ENCODE measurements at places on chromosomes 12 and 14.

DNA sequence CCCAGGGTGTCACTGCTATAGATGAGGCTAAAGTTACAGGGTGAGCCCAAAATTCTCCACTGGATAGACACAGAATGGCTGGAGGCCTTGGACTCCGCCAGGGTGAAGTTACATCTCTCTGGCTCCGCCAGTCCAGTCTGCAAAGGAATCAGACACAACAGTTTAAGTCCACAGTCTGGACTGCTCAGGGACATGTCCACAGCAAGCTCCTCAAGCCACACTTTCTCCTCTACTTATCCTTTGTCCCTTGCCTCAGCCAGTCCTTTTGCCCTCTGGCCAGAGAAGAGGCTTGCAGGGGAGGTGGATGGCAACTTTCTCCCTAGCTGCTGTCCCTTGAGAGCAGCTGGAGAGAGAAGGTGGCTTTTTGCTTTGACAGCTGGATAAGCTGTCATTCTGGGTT lies 28.0 kb downstream of the PTPRB start:
- DNase-seq, result no peak

GRCh38 chr12:106774808-106775524 lies 484 bp downstream of the RIC8B start:
- DNase-seq, result no peak

- no peak for DNase-seq
These were observed 145.8 kb downstream of the TSPAN9 start for GRCh38 chr12:3222979-3223378.

GRCh38 chr12:64102339-64102738 lies 119.8 kb downstream of the KICS2 start:
- no peak for DNase-seq

- no peak for DNase-seq
These were observed 24.2 kb upstream of the CORO1C start for GRCh38 chr12:108755481-108755880.

DNA sequence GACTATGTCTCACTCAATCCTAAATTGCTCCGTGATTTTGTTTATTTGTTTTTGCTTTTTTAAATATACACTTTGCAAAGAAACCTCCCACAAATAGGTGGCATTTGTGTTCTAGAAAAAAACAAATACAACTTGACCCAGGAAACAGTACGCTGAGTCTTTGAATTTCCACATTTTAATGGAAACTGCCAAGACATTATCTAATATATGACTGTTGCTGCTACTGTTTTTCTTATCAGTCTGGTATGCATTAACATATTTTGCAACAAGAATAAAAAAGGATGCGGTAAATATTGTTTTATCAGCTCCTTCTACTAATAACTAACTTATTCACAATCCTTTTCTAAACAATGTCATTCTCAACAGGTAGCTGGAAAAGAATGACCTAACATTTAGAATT lies 187.4 kb downstream of the LRIG3 start:
- DNase-seq, result no peak

DNA sequence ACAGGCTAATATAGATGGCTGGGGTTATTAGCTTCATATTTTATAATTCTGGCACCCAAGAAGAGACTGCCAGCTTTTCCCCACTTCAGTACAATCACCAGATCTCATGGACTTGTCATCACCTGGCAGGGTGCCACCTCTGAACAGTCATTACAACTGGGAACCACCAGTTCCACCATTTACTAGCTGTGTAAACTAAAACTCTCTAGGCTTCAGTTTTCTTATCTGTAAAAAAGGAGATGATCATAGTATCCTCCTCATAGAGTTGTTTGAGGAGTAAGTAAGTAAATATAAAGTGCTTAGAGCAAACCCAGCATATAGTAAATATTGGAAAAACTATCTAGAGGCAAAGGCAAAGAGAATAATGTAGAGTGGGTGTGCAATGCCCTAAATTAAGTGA lies 19.3 kb downstream of the CPNE8 start:
- DNase-seq, result peak; percentile 58

GRCh38 chr12:5989621-5990020 lies 44.6 kb upstream of the ANO2 start:
- DNase-seq, result no peak

DNA sequence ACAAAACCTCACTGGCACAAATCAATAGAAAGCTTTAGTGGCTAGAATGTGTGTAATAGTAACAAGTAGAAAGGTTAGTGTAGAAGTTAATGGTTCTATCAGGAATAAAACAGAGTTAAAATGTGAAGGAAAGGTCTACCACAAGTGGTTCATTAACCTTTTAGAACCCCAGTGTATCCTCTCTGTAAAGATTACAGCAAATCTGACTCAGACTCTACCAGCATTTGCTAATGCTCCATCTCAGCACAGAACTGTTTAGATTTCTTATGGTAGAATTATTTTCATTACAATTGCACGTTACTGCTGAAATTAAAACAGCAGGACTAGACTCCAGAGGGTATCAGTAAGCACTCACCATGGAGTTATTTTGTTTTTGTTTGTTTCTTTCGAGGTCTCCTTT lies 609.0 kb upstream of the LMO3 start:
- DNase-seq, result no peak

DNA sequence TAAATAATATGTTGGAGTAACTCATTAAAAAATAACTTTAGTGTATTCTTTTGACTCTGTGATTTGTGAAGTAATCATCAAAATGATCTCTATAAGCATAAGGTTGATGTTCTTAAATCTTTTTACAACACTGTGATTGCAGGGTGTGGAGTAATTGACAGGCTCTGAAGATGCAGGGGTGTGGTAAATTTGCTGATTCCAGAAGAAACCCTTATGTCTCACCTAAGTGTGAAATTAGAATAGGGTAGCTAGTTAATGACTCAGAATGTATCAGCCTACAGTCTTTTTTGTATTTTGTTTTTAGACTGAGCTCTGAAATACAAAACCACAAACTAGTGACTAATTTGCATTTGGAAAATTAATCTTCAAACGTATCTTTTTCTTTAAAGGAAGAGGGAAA lies 5.9 kb downstream of the PRPF39 start:
- DNase-seq, result no peak

DNA sequence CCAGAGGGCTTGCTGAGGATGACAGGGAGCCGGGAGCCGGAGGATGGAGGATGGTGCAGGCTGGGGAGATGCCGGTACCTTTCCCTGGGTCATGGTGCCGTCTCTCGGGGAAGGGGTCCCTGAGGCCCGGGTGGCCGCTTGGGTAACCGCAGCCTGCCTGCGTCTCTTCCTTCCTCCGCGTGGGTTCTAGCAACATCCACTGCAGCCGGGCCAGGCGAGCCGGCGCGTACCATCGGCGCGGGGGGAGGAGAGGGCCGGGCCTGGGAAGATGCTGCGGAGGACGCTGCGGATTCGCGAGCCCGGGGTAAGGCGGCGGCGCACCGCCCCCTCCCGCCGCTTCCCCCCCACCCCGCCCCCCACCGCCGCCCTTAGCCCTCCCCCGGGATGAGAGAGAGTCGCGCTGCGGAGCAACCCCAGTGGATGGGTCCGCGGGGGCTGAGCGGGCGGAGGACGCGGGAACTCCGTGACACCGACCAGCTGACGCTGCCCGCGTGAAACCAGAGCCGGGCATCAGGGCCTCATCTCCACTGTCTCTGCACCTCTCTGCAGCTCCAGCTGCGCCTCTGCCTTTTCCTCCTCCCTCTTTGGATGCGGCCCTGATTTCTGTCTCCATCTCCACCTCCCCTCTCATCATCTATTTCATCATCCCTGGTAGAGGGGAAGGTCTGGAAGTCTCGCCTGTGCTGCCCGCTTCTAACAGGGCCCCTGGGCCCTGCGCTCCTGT lies at the start of gene FAIM2:
TSS of gene FAIM2 (minus strand) at position 201 of the 724 bp plus-strand sequence. CDS start at position 93, 108 bp downstream.
- no peak for DNase-seq

GRCh38 chr12:57240926-57241401 lies 10.0 kb downstream of the STAC3 start:
- no peak for DNase-seq

GRCh38 chr14:77531071-77531470 lies 32.5 kb upstream of the ISM2 start:
- no peak for DNase-seq

- DNase-seq, result no peak
These were observed 217.5 kb upstream of the C14orf180 start for GRCh38 chr14:104361921-104362681.

DNA sequence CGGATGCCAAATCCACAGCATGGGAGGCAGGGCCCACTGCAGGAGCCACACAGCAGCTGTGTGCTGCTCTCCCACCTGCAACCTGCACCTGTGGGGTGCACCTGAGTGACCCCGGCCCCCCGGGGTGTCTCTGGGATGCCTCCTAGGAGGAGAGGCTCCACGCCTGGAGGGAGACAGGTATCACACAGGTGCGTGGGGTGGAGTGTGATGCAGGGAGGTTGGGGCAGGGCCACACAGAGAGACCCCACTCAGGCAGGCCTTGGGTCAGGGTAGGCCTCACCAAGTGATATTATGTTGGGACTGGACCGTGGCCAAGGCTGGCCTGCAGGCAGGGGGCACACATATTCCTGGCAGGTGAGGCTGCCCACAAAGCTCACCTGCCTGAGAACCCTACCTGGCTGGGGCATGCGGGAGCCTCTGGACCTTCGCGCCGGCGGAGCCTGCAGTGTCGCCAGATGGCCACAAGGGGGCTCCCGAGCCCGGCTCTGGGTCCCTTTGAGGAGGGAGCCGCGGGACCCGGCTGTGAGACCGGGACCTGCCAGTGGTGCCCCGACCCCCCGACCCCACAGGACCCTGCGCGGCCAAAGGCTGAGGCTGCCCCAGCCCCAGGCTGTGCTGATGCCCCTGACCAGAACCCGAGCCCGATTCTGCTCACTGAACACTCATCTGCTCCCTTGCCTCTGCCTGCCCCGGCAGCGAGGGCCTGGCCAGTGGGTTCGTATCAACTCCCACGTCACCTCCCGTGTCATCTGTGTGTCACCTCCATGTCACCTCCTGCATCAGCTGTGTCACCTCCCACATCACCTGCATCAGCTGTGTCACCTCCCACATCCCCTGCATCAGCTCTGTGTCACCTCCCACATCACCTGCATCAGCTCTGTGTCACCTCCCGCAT lies 11.4 kb downstream of the TMEM121 start:
- DNase-seq, result no peak

DNA sequence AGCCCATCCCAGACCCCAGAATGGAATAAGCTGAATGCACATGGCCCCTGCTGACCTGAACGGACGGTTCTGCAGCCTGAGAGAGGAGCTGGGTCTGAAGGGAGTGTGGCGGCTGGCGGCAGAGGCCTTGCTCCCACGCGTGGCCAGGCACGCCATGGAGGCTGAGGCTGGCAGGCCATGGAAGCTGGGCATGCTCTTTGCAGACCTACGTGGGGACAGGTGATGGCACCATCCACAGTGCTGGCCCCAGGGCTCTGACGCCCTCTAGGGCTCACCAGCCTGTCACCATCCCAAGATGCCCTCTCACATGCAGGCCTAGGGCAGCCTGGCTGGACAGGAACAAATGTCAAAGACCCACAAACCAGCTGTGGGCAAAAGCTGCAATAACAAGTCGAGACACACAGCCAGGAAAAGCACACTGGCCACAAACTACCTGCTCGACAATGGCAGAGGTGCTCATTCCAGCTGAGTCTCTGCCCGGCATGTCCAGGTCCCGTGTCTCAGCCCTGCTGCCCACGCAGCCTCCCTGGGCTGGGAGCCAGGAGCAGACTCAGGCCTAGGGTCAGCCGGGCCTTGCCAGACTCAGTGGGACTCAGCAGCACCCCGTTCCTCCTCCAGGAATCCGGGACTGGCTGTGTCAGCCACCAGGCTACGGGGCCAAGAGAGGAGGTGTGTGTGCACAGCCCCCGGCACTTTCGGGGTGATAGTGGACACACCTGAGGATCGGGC lies 19.7 kb downstream of the BTBD6 start:
- no peak for DNase-seq

DNA sequence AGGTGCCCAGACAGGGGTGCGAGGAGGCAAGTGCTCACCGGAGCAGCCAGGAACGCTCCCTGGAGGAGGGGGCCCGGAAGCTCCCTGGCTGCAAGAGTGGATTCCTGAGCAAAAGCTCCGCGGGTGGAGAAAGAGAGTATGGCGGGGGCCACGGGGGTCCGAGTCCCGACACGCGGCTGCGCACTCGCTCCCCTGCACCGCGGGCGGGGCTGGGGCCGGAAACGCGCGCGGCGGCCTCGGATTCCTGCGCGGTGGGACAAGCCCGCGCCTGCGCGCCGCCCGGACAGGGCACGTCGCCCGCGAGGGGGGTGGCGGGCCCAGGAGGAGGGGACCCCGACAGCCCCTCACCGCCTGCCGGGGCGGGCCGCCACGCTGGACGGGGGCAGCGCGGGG lies 27.8 kb upstream of the GPR132 start:
- DNase-seq, result no peak

DNA sequence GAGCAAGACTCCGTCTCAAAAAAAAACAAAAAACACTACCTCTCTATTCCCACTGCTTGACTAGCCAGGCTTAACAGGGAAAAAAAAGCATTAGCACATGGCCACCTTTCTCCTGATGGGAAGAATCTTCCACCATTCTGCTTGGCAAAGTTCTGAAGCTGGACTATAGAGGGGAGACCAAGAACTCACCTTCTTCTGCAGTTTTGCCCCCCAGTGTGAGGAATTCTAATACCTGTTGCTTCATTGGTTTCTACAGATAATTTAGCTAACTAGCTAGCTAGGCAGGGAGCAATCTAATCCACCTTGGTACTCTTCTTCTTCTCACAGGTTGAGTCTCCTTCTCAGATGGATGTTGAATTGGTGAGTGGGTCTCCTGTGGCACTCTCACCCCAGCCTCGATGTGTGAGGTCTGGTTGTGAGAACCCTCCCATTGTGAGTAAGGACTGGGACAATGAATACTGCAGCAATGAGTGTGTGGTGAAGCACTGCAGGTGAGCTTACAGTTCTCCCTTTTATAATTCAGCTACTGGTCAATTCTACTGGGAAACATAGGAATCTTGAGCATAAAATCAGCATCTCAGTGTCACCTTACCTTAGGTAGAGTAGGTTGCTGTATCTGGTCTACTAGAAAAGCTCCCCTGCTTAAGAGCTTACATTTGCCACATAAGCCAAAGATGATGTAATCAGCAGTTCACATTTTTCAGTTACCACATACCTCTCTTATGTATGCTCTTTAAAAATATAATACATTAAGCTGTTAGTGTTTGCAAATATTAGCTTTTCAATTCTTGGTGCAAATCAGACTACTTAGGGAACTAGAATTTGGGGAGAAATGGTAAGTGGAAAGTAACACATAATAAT lies 16.0 kb downstream of the METTL3 start:
- DNase-seq, result no peak

DNA sequence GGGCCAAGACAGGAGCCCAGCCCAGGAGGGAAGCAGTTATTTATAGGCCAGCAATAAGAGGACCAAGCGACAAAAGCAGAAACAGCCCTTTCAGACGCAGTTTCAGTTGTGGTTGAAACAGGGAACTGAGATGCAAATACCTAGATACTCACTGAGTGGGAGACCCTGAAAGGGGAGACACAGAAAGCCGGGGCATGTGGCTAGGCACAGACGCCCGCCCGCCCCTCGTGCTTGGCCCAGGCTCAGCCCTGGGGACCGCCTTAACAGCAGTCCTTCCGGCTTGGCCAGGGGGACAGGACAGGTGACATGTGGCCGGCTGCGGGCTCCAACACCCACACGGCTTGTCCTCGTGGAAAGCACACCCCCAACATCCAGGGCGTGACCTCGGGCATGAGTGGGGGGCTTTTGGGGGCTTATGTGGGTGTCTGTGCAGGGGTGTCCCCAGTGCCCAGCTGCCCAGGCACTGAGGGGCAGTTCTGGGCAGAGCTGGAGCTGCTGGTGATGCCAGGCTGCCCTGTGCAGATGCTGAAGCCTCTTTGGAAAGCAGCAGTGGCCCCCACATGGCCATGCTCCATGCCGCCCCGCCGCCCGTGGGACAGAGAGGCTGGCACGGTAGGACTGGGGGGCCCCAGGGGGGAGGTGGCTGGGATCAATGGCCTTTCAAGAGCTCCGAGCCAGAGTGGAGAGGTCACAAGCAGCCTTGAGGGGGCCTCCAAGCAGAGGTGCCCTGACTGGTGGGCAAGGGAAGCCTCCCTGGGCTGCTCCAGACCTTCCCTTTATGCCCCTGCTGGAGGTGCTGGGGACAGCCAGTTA lies 2.1 kb downstream of the PLD4 start:
- DNase-seq, result no peak
